ENCODE measurements at places on chromosomes 4 and X. TPM values are rescaled to one million over a fixed set of nuclear protein-coding genes. Genes with fewer than 3 reads are reported as not detected.

- DNase-seq: no peak
Observed at GRCh38 chr4:63348735-63349673, 1060.2 kb downstream of the TECRL start.

The PAGE4 gene
- total RNA-seq: not detected

DNA sequence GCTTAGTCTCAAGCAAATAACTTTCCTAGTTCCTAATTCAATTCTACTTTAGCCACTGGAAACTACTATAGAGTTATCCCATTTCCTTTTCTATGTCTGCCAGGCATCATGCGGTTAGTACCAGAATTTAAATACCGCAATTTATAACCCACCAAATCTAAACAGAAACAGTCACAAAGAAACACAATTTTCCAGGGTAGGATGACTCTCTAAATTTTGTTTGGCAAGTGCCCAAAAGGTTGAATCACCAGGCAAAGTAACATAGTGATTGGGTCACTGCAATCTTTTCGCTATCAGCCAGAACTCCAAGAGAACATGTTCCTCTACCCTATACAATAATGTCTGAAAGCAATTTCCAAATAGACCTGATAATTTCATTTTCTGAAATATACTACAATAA lies 240.2 kb upstream of the GRIA3 start:
- DNase-seq: no peak

The DUX4 gene
- not detected for total RNA-seq

GRCh38 chr4:76292730-76293129 lies 13.8 kb upstream of the STBD1 start:
- DNase-seq: no peak

The RNF212 gene
- total RNA-seq: not detected

The SLC38A5 gene
- 0.16 TPM for total RNA-seq

DNA sequence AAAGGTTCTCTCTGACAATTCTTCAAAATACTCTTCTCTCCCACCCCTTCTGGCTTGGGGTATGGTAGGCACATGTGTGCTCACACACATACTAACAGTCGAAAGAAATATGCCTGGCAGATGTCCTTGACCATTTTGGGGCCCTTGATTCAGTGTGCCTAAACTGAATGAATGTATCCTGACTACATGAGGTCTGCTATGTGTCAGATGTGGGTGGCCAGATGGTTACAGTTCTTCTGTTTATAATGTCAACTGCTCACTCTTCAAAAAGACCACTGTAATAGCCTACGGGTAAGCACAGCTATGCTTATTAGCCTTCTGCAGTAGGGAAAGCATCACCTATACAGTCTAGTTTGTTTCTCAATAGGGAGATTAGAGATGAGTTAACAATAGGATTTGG lies 63.7 kb upstream of the VEGFC start:
- no peak for DNase-seq

The AREG gene
- 0.25 TPM for total RNA-seq

DNA sequence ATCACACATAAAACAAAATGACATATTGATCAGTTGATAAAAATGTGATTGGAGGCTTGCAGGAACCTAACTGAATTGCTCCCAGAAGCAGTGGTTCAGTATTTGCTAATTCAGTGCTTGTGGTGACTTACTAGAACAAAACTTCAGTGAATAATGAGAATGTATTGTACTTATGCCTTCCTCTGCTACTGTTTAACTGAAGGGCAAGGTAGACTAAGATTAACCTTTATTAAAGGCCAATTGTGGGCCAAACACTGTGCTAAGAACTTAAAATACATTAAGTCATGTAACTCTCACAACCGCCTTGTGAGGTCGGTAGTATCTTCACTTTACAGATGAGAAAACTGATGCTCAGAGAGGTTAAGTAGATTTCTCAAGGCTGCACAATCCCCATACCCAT lies 14.9 kb downstream of the IGFBP7 start:
- no peak for DNase-seq

- no peak for DNase-seq
Observed at GRCh38 chr4:24855741-24856140, 57.1 kb downstream of the CCDC149 start.

GRCh38 chrX:41542135-41542534 lies 95.0 kb downstream of the NYX start:
- DNase-seq: no peak

DNA sequence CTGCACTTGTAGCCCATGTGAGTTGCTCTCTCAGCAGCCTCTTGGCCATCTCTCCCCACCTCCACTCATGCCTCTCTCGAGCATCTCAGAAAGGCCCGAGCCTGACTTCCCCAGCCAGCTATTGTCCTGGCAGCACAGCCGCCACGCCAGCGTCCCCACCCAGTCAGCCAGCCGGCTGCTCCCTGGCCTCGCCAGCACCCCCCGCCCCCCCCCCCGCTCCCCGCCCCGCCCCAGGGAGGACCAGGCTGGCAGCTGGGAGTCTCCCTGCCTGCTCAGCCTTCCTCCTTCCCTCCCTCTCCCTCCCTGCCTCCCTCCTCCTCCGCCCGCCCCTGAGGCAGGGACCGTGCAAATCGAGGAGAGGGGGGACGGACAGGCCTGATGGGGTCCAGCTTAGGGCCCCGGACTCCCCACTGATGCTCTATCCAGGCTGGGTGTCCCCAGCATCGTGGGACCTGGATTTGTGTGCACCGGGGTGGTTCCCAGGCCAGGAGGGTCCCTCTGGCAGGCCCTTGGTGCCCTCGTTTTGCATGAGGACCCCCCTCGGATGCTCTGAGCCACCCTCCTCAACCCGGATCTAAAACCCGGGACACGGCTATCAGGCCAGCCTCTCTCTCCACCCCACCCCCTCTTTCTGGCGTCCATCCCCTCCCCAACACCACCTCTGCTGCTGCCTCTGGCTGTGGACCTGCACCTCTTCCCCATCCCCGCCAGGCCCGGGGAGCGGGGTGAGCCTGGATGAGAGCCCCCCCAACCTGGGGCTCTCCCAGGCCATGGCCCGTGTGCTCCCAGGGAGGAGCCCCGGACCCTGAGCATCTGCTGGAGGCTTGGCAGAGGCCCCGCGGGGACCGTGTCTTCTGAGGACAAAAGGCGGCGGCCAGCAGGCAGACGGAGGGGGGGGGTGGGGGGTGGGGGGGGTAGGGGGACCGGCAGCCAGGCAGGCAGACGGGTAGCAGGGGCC lies at the start of gene GPR173:
TSS of gene GPR173 (plus strand) at position 621 of the 958 bp plus-strand sequence. CDS start 27,833 bp downstream, outside the sequence.
- DNase-seq: peak; percentile 52

The NAP1L3 gene
- 3.0 TPM for total RNA-seq

- no peak for DNase-seq
Observed at GRCh38 chr4:55500072-55500471, 46.6 kb downstream of the CLOCK start.

The SCD5 gene
- 17.2 TPM for total RNA-seq

DNA sequence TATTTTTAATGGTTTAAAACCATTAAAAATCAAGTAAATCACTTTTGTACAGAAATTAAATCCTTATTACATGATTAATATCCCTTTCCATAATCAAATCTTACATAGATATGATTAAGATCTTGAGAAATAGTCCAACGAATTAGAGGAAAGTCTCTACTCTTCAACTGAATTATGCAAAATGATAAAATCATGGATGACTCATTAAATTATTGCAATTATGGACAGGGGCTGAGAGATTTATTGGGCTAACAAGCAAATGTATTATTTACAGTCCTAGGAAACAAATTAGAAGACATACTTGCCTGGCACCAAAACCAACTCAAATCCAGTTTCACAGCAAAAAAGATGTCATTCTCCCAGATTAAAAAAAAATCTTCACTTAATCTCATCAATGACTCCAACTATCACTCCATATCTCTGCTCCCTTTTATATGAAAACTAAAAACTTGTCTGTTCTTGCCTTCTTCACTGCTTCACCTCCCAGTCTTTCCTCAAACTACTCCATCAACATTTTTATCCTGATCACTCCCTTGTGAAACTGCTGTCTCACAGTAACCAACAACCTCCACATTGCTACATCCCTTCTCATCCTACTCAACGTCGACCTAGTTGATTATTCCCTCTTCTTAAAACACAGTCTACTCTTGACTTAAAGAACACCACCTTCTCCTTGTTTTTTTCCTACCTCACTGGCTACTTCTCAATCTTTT lies 18.4 kb upstream of the DDX60 start:
- DNase-seq: no peak

- no peak for DNase-seq
Observed at GRCh38 chr4:121777625-121778024, 12.7 kb upstream of the SMIM43 start.

DNA sequence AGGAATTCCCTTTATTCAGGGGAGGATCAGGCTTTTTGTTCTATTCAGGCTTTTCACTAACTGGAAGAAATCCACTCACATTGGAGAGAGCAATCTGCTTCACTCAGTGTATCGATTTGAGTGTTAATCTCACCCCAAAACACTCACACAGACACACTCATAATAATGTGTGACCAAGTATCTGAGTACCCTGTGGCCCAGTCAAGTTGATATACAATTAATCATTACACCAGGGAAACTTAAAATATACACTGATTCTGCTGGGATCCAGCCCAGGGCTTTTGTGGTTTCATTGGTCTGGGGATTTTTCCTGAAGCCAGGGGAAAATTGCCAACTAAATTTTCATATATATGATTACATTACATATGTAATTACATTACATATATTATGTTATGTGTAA lies 44.0 kb upstream of the GATB start:
- no peak for DNase-seq

GRCh38 chr4:148618856-148619255 lies 176.6 kb upstream of the NR3C2 start:
- DNase-seq: no peak

DNA sequence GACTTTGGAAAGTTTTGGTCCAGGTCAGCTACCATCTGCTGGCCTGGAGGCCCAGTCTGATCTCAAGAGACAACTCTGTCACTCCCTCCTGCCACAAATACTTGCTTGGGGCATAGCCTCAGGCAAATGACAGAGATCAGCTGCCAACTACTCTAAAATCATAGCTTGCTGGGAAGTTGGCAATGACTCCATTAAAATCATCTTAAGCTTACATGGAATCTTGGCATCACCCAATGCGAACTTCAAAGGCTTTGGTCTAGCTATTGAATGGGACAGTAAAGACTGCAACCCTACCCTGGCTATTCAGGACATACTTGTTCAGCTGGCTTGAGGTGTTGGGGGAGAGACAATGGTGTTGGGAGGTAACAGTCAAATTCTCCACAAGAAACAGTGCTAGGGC lies 7.0 kb upstream of the USO1 start:
- DNase-seq: no peak

Data from SJSA1 (cell line).